ENCODE measurements at places on chromosomes 2 and 18. TPM values are rescaled to one million over a fixed set of nuclear protein-coding genes. Genes with fewer than 3 reads are reported as not detected.

GRCh38 chr2:224278531-224278930 is 123.4 kb downstream of the FAM124B start:
- no peak for DNase-seq

CPO gene
- not detected for total RNA-seq

DNA sequence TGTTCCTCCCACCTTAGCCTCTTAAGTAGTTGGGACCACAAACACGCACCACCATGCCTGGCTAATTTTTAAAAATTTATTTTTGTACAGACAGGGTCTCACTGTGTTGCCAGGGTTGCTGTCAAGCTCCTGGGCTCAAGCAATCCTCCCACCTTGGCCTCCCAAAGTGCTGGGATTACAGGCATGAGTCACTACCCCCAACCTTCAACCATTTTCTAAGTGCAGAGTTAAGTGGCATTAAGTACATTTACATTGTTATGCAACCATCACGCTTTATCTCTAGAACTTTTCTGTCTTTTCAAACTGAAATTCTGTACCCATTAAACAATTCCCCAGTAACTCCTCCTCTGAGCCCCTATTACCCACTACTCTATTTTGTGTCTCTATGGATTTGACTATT is 45.9 kb upstream of the AFF3 start:
- no peak for DNase-seq

RNF125 gene
- 3.1 TPM for total RNA-seq

C1QL2 gene
- not detected for total RNA-seq

RAB6C gene
- total RNA-seq, result not detected

DNA sequence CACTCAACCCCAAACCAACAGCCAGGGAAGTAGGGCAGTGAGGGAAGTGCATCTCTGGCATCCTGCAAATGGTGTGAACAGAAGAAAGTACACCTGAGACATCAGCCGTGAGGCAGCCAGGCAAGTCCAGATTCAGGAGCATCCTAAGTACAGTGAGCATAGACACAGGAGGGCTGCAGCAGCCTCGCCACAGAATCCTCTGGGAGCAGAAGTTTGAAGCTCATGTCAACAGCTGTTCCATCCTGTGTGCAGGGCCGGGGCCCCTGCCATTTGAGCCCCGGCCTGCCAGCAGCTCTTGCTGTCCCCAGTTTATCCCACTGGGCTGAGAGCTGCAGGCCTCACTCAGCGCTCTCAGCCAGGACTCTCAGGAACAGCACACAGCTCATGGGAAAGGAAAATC is 14.5 kb downstream of the LOXHD1 start:
- no peak for DNase-seq

- no peak for DNase-seq
Observed at GRCh38 chr2:166230724-166231070, 102.9 kb upstream of the SCN1A start.

DNA sequence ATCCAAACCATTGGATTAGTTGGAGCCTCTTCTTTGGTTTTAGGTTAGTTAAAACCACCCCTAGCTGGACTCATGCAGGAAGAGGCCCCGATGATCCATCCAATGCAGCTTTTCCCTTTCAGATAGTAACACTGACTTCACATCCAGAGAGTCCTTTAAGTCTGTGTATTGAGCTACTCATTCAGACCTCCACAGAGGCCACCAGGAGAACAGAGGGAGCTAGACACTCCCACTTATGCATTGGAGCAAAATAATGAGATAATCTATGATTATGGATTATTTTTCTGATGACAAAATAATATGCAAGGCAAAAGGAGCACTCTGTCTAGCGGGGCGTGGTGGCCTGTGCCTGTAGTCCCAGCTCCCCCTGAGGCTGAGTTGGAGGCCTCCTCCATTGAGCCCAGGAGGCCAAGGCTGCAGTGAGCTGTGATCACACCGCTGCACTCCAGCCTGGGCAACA is 1.6 kb upstream of the ROCK2 start:
- DNase-seq, result no peak

All from activated B cell treated with CpG ODN at 0.5 μM for 24 hours (primary cell).